IPS DF 6.9 (cell line): ENCODE measurements at places on chromosomes 3 and 15.

DNA sequence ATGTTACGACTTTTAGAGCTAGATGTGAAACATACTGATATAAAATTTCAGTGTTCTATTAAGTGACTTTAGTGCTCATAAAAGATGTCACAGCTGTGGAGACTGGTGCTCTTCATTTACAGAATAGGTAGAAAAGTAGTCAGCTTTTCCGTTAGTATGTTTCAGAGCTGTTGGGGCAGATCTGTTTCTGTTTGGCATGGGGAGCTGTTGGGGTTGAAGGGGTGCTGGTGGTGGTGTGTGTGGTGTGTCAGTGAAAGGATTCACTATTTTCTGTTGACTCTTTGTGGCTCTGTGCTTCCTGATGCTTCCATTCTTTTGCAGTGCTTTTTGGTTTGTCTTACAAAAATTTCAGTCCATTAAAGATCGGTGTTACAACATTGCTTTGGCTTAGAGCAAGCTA lies 3.2 kb downstream of the UBE2E2 start:
- DNase-seq: no peak

- no peak for DNase-seq
Measured at GRCh38 chr3:102237181-102237580, 197.6 kb upstream of the ZPLD1 start.

GRCh38 chr3:10470120-10471053 lies 35.0 kb downstream of the ATP2B2 start:
- DNase-seq: no peak

DNA sequence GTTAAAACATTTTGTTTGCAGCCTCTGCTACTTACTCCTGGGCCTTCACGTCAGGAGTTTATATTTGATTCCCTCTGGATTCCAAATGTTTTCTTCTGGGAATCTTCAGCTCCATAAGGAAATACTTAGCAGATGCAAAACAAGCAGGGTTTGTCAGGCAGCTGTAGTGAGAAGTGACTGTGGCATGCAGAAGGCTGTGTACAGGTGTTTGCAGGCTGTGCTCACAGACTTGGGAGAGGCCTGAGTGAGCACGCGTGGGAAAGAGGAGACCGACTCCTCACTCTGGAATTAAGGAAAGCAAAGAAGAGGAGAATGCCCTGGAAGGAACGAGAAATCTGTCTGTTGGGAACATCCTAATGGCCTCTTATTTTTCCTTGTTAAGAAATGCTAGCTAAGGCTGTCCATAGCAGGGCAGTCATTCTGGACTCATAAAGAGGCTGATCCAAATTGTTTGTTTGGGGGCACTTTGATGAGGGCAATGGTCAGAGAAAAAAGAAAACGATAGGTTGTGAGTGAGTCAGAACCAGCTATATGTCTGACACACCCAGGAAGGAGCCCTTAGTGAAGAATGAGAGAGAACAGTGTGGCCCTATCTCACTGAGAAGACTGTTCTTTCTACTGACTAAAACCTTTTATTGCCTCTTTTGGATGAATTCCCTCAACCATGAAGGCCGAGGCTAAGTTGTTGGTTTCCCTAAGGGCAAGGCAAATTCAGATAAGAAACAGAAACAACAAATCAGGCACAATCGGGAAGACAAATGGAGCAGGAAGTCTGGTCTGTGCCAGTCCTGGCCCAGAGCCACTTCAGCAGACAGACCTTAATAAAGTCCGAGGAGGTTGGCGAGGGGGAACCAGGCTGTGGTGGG lies 82.6 kb downstream of the TGFBR2 start:
- no peak for DNase-seq

DNA sequence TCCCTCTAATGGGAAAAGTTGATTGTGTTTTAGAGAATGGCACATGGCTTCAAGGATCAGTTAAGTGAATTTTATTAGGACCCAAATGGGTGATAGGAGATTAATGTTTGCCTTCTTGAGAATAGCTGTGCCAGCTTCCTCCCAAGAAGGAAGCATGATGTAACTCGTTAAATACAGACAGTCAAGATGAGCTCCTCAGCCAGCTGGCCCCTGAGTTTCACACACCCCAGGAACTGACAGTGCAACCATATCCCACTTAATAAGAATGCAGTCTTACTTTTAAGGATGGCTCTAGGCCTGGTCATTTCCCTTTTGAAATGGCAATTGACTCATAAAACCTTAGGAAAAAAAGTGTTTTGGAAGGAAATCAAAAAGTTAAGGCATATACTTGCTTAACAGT lies 472.8 kb upstream of the KCNMB2 start:
- no peak for DNase-seq

DNA sequence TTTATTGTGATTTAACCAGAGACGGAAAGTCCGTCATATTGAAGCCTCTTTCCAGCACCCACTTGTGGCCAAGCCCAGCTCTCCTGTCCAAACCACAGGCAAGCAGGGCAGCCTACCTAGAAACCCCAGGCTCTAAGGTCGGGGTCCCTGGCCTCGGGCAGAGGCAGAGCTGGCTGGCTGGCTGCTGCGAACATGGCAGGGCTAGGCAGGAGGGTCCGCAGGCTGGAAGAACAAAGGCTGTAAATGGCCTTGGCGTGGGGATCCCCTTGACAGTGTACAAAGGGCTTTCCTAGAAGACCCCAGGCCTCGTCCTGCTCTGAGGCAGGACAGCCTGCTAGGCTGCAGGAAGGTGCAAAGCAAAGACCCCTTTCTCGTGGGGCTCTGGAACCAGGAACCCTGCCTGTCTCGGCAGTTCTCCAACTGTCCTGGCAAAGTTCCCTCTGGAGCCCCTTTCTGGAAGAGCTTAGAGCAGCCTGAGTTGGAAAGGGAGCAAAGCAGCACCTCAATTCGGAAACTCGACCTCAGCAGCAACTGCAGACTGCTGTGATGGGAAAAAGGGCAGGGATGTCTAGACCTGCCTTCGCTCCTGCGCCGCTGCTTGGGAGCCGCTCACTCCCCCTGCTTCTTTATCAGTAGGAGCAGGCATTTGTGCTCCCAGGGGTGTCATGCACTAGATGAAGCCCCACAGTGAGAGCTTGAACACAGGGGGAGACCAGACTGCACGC lies 8.5 kb downstream of the CALML4 start:
- DNase-seq: no peak

DNA sequence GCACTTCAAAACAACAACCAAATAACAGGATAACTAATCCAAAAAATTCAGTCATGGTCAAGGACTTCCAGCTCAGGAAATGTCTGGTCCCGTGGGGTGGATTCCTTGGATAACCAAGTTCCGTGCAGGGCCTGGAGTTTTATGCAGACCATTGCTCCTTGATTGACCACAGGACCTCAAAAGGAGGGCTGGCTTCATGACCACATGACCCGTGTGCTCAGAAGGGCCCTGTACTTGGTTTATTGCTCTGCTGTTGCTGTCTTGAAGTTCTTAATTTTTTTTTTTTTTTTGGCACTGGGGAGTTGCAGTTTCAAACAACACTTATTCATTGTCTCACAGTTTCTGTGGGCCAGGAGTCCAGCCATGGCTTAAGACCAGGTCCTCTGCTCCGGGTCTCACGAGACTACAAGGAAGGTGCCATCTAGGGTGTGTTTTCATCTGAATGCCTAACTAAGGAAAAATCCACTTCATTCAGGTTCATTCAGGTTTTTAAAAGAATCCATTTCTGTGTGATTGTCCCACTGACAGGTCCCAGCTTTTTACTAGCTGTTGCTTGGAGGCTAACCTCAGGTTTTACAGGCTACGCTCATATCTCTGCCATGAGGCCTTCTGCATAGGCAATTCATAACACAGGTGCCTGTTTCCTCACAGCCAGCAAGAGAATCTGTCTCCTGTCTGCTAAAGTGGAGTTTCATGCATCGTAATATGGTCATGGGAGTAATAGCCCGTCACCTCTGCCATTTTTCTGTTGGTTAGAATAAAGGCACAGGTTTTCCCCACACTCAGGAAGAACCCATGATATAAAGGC lies 65.3 kb downstream of the FLNB start:
- DNase-seq: no peak
